ENCODE measurements at places on chromosomes 5 and 9.

DNA sequence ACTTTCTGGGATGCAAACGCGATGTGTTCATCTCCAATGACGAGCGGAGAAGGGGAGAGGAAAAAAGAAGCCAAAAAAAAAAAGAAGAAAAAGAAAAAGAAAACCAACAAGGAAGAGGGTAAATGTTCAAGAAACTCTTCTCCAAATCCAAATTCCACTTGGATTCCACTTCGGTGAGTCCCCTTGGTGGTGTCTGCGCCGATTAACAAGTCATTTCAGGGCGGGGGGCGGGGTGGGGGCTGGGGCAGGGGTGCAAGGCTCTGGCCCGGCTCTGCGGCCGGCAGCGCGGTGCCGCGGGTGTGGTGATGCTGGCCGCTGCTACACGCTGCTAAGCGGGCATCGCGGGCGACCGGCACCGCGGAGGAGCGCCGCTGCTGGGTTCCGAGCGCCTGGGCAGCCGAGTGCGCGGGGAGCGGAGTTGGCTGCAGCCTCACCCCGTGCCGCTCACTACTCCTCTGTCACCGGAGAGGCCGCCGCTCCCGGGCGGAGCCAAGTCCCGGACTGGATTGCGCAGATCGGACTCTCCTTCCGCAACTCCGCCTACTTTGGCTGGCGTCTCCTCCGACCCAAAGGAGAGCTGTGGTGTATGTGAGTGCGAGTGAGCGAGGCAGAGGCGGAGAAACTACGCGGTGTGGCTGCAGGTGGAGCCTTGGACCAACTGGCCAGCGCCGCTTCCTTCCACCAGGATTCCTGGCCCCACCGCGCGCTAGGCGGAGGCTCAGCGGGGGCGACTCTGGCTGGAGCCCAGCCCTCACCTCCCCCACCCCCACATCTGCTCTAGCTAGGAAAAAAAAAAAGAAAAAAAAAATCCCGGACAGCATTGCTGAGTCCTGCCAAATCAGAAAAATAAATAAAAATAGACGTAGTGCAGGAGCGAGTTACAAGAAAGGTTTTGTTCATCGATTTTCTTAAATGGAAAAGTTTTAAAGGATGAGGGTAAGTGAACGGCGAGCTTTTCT lies at the start of gene SEMA6A:
TSS of gene SEMA6A (minus strand) at position 457 of the 959 bp plus-strand sequence. CDS start 69,879 bp downstream, outside the sequence.
- DNase-seq: no peak

DNA sequence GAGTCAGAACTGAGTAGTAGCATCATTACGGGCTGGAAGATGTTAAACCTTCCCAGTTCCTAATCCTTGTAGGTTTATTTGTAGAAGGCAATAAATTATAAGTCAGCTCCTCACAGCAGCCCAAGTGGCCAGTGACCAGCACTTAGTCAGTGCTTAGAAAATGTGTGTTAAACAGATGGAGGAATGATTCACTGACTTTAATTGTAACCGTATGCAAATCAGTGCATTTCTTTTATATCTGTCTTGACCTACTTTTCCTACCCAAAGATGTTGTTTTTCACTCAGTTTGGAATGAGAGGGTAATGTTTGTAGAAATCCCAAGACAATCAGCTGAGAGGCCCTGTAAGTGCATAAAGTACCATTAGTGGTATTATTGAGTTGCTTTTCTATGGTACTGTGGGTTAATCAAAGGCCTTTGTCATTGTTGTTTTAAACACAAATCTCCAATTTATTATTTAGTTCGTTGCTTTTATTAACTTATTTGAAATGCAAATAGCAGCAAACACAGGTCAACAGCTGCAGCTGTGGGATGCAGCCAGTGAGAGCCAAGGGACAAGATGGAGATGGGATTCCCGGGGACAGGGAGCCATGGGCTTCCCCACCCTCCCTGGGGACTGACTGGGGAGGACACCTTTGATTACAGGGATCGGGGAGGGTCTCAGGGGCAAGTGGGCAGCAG lies 49.8 kb downstream of the MAP1B start:
- DNase-seq: no peak

DNA sequence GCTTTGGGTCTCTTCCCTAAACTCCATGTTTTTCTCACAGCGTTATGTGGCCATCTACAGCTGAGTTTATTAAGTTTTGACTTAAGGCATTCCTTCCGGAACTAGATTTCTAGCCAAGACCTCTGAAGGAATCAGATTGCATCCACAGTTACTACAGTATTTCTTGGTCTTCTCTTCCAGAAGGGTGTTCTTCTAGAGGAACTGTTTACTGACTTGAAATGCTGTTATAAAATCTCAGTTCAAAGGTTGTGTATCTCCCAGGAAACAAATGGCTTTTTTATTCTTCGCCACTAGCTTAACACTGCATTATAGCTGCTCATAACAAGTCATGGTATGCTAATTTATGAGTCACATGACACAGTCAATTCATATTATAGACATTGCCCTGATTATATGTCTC lies 55.3 kb upstream of the RAD23B start:
- no peak for DNase-seq

DNA sequence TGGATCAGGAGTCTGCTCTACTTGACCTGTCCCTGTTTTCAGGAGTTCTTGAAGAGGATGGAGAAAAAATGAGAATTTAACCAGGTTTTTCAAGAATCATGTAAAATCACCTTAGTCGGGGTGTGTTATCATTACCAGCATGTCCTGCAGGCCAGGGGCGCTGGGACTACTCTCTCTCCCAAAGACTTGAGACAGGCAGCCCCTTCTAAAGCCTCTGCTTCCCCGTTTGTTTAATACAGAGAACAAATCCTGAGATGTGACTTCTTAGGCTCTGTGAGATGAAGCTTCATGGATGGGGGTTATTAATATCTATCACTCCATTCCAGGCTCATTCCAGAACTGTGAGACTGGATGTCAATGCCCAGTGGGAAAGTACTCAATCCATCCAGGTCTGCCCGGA lies 3.0 kb downstream of the PAX5 start:
- no peak for DNase-seq

GRCh38 chr9:1532171-1532570 lies 482.0 kb downstream of the DMRT2 start:
- DNase-seq: no peak

DNA sequence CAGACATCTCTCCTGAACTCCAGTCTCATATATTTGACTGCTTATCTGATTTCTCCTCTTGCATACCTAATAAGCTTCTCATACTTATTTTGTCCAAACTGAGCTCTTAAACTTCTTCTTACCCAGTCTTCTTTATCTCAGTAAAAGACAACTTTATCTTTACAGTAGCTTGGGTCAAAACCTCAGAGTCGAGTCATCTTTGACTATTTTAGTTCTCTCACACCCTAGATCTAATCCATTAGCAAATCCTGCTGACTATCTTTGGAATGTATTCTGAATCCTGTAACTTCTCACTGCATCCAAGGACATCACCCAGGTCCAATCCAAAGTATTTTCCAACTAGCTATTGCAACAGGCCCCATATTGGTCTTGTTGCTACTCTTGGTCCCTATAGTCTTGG lies 11.8 kb upstream of the JAK2 start:
- DNase-seq: no peak

GRCh38 chr9:116232424-116233159 lies 79.0 kb downstream of the PAPPA start:
- no peak for DNase-seq

- DNase-seq: no peak
These were observed 5.6 kb downstream of the ENHO start for GRCh38 chr9:34517185-34517584.

DNA sequence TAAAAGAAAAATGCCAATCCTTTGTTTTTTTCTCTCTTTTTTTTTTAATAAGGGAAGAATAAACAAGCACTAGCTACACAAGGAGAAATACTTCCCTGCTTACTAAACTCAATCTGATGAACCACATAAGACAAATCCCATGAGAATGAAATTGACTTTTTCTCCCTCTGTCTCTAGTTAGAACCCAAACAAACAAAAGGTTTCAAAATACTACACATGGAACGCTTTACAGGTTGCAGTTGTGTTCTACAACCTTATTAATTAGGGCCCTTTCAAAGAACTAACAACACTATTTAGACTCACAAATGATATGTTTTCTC lies 124.5 kb downstream of the PDE4D start:
- no peak for DNase-seq

DNA sequence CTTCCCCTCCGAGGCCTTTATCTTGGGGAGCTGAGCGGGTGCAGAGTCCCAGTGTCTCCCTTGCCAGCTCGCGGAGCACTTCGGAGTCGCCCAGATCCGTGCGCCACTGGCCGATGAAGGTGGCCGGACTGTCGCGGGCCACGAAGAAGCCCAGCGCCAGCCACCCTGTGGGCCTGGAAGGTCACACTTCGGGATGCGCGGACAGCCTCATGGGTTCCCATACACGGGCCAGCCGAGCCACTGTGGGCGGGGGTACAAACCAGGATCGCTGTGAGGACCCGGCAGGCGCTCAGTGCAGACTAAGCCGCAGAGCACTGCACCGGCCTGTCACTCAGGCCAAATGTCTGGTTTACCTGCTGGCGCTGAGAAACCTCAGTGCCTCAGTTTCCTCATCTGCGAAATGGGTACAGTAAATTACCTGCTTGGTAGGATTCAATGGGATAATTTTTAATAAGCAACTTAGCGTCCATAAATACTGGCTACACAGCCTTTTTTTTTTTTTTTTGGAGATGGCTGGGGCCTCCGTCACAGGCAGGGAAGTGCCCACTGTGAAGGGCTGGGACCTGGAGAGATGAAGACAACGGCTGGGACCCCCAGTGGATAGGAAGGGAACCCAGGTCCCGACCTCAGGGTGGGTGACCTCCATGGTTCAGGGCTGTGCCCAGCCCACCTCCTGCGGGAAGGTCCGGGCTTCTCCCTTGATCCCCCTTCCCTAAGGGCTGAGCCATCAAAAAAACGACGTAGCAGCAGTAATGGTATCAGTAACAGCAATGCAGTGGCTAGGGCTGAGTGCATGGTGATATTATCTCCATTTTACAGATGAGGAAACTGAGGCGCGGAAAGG lies 38.7 kb upstream of the CTSV start:
- no peak for DNase-seq

- DNase-seq: no peak
These were observed 369.1 kb upstream of the DAP start for GRCh38 chr5:11130131-11130530.

GRCh38 chr5:57184322-57184721 lies 10.5 kb downstream of the GPBP1 start:
- DNase-seq: no peak

DNA sequence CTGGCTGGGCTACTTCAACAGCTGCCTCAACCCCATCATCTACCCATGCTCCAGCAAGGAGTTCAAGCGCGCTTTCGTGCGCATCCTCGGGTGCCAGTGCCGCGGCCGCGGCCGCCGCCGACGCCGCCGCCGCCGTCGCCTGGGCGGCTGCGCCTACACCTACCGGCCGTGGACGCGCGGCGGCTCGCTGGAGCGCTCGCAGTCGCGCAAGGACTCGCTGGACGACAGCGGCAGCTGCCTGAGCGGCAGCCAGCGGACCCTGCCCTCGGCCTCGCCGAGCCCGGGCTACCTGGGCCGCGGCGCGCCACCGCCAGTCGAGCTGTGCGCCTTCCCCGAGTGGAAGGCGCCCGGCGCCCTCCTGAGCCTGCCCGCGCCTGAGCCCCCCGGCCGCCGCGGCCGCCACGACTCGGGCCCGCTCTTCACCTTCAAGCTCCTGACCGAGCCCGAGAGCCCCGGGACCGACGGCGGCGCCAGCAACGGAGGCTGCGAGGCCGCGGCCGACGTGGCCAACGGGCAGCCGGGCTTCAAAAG lies 36.9 kb upstream of the TTC1 start:
- no peak for DNase-seq

DNA sequence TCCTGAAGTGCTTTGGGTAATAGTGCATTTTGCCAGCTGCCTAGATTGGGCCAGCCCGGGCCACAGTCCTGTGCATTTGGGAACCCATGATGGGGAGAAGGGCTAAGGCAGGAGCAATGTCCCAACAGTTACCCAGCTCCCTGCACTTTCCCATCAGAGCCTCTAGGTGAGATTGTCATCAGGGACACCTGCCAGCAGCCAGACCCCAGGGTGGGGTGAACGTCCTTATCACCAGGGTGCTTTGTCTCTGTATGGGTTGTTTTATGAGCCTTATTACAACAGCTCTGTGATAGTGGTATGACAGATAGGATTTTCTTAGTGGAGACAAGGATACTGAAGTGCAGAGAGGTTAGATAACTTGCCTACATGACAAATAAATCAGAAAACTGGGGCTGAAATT lies 365.7 kb downstream of the OSTF1 start:
- no peak for DNase-seq

DNA sequence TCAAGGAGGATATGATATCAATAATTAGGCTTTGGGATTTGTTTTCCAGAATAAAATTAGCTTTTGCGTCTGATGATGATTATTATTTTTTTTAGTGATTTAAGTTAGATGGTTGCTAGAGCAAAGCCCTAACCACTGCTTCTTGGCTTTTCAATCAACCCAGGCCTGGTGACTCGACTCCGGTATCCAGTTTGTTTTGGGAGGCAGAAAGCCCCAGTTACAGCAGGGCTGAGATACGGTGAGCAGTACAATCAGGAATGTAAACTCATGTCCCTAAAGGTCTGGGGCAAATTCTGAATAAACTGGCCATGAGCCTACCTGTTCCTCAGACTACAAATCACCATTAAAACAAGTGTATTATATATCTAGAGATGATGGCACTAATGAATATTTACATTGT lies 24.4 kb upstream of the CYFIP2 start:
- DNase-seq: no peak

DNA sequence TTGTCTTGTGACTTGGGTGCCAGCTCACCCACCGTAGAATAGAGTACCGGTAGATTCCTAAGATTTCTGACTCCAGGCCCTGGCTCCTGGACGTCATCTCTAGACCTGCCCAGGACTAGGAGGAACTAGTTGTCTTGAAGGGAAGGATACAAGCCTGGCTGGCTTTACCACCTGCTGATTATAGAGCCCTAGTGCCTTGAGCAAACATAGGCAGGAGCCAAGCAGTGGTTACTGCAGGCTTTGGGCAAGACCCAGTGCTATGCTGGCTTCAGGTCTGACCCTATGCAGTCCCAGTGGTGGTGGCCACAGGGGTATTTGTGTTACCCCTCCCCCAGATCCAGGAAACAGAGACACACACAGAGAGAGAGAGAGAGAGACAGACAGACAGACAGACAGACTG lies 606.2 kb downstream of the PDE4D start:
- DNase-seq: no peak

DNA sequence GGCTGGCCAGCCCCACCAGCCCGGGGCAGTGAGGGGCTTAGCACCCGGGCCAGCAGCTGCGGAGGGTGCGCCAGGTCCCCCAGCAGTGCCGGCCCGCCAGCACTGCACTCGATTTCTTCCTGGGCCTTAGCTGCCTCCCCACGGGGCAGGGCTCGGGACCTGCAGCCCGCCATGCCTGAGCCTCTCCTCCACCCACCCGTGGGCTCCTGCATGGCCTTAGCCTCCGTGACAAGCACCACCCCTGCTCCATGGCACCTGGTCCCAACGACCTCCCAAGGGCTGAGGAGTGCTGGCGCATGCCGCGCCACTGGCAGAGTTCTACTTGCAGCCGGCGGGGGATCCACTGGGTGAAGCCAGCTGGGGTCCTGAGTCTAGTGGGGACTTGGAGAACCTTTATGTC lies 452.6 kb downstream of the AGTPBP1 start:
- no peak for DNase-seq

DNA sequence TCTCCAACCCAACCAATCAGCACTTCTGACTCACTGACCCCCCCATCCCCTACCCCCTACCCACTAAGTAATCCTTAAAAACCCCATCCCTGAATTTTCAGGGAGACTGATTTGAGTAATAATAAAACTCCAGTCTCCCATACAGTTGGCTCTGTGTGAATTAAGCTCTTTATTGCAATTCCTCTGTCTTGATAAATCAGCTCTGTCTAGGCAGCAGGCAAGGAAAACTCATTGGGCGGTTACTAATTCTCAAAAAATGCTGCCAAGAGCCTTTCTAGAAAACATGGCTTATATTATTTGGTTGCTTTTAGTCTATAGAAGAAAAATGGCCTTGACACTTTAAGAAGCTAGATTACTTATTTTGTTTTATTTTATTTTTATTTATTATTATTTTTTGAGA lies 131.7 kb downstream of the SUSD1 start:
- DNase-seq: no peak
